Activated naive CD4-positive, alpha-beta T cell treated with Interleukin-2 at 50 U/mL for 16 hours (primary cell): ENCODE measurements at places on chromosomes 11 and 22.

DNA sequence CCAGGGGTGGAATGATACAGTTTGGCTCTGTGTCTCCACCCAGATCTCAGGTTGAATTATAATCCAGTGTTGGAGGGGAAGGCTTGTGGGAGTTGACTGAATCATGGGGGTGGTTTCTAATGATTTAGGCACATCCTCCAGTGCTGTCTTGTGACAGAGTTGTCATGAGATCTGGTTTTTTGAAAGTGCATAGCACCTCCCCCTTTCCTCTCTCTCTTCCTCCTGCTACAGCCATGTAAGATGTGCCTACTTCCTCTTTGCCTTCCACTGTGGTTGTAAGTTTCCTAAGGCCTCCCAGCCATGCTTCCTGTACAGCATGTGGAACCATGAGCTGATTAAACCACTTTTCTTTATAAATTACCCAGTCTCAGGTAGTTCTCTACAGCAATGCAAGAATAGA, 45.1 kb downstream of the THAP12 start:
- no peak for DNase-seq

GRCh38 chr11:118295815-118296454, 8.6 kb upstream of the CD3E start:
- DNase-seq = peak; percentile 53

GRCh38 chr22:32520612-32521011, 46.0 kb downstream of the FBXO7 start:
- no peak for DNase-seq

GRCh38 chr11:1178906-1179305, 21.2 kb downstream of the MUC5AC start:
- no peak for DNase-seq

- DNase-seq = no peak
Observed at GRCh38 chr22:43624144-43624998, 187.7 kb downstream of the EFCAB6 start.

- no peak for DNase-seq
Observed at GRCh38 chr11:69333149-69333710, 39.3 kb downstream of the MYEOV start.

DNA sequence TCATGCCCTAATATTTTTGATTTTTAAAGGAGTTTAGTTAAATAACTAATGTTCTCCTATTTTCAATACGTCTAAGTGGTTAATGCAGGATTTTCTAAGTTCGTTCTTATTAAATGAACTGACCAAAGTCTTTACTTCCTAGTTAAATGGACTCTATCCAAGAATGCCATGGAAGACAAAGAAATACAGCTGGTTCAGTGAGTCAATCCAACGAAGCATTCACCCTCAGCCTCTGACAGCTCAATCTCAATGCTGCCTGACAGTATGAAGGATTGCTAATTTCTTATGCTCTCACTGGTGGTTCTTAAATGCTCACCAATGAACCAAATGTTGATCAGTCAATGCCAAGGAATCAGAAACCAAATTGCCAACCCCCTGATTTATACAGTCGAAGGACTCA, 219.4 kb downstream of the CADM1 start:
- DNase-seq = no peak

- no peak for DNase-seq
Observed at GRCh38 chr11:60786811-60787567, 1.9 kb downstream of the MS4A10 start.

DNA sequence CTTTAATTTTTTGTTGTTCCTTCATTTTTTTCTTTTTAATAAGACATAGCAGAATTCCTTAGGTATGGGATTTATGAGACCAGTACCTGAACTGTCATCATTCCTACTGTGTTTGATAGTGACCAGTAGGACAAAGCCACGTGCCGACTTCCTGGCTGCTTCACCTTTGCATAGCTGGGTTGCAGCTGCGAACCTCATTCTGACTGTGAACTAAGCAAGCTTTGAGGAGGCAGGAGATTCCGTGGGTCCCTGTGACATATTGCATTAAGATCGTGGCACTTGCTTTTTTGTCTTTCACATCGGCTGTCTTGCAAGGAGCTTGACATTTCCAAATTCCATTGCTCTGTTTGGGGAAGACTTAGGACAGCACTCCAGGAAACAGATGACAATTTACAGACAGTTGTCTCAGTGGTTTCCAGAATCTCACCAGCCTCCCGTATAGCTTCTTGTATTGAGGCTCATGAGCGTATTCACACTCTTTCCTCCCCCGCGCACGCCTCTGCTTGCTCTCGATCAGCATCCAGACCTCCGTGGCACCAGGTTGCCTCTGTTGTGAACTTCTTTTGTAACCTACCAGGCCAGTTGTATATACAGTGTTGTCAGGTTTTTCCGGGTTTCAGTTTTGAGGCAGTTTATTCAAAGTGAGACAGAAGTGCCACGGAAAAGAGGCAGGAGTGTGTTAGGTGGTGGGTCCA, 101.7 kb downstream of the CWC15 start:
- no peak for DNase-seq

- DNase-seq = no peak
Observed at GRCh38 chr22:48492366-48493320, 1335.0 kb downstream of the BRD1 start.

DNA sequence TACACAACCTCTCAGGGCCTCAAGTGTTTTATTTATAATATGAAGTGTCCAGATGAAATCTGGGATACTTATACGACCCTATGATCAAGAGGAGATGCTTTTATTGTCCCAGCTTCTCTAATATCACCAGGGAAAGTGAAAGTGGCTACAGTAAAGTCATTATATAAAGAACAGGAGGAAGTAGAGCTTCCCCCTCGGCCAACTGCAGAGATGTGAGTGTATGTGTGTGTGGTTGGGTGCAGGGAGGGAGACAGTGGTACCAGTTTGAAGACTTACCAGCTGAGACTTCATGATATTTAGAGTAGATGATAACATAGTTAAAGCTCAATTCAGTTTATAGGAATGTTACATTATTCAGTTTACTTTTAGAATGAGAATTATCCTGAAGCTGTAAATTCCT, 373.6 kb upstream of the DDI1 start:
- no peak for DNase-seq

- no peak for DNase-seq
Observed at GRCh38 chr11:1494650-1495049, 8.1 kb upstream of the MOB2 start.

DNA sequence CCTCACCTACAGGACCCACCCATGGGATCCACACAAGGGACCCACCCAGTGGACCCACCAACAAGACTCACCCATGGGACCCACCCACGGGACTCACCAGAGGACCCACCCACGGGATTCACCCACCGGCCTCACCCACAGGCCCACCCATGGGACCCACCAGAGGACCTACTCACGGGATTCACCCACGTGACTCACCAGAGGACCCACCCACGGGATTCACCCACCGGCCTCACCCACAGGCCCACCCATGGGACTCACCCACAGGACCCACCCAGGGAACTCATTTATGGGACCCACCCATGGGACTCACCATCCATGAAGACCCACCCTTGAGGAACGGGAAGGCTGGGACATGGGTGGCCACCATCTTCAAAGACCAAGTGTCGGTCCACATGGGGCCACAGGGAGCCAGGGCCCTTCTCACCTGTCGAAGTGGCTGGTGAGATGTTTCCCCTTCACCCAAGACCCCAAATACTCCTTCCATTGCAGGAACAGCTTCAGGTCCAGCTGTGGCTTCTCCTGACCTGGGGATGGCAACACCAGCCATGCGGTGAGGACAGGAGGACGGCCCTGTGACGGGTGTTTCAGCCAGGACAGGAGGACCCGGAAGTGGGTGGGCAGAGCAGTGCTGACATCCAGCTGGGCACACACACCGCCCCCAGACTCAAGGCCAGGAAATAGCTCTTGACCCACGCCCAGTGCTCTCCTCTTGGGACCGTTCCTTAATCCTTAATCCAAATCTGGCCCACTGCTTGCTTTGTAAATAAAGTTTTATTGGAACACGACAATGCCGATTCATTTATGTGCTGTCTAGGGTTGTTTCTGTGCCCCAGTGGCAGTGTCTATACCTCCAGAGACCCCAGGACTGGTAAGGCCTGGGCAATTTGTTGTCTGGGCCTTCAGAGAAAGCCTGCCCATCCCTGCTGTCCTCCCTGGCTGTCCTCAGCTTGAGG, 1005.1 kb downstream of the BRD1 start:
- DNase-seq = no peak

DNA sequence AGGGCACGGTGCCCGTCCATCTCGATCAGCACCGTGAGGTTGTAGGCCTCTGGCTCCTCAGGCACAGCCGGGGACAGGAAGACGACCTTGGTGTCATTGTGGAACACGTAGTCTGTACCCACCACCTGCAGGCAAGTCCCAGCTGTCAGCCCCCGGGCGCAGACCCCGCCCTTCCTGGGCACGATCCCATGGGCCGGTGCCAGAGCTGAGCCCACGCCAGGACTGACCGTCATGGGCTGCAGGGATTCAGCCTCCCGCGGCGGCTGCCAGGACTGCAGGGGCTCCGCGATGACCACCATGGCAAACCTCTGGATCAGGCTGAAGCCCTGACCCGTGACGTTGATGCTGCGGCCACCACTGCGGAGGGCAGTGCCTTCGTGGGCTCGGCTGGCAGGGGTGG, 11.8 kb upstream of the MAPK11 start:
- no peak for DNase-seq

- no peak for DNase-seq
Observed at GRCh38 chr22:42892571-42893316, 35.7 kb upstream of the ARFGAP3 start.

- no peak for DNase-seq
Observed at GRCh38 chr11:126172596-126173038, 38.8 kb downstream of the RPUSD4 start.

DNA sequence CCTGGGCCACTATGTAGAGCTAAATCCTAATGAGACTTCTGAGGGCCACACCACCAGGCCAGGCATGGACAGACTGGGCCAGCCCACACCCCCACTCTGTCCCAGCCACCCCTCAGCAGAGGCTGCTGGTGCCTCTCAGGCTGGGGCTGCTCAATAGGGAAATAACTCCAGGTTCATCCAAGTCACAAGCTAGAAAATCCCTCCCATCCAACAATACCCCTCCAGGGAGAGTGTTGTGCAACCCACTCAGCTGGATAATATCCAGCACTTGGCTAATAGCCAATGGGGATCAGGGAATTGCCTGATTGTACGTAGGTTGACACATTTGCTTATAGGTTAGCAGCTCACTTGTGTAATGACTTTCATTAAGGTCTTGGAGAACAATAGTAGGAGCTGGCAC, 64.1 kb upstream of the WNT11 start:
- DNase-seq = no peak

GRCh38 chr11:92477686-92478085, 253.1 kb downstream of the FAT3 start:
- no peak for DNase-seq

DNA sequence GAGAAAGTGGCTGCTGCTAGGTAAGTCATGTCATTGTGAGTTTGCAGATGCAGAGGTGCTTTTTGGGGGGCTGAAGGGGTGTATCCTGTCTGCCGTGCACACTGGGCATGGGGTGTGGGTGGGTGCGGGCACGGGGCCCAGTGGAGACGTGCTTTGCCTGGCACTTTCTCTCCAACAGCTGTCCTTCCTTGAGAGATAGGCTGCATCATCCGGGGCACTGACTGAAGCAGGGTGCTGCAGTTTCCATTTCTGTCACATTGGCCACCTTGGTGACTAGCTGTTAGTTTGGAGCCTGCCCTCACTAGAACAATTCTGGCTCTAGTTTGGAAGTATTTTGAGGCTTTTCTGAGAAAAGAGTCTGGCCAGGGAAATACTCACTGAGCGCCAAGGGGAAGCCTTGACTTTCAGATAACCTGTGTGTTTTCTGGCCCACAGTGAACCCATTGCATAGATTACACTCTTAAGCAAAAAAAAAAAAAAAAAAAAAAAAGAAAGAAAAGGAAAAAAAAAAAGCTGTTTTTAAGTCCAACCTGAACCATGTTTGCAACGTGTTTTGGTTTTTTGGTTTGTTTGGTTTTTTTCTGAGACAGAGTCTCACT, 219.2 kb downstream of the NAV2 start:
- DNase-seq = no peak

DNA sequence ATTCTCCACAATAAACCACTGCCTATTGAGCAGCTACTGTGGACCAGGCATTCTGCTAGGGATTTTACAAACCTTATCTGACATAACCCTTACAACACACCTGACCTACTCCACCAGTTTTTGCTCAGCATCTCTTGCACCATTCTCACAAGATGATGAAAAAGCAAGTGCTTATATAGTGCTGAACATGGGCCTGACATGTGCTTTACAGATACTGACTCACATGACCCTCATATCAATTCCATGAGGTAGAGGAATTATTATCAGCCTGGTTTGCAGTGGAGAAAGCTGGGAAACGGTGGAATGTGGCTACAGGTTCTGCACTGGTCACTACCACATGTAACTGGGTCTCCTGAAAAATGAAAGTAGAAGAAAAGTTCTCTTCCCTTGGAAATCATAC, 37.5 kb upstream of the PANX1 start:
- DNase-seq = no peak

DNA sequence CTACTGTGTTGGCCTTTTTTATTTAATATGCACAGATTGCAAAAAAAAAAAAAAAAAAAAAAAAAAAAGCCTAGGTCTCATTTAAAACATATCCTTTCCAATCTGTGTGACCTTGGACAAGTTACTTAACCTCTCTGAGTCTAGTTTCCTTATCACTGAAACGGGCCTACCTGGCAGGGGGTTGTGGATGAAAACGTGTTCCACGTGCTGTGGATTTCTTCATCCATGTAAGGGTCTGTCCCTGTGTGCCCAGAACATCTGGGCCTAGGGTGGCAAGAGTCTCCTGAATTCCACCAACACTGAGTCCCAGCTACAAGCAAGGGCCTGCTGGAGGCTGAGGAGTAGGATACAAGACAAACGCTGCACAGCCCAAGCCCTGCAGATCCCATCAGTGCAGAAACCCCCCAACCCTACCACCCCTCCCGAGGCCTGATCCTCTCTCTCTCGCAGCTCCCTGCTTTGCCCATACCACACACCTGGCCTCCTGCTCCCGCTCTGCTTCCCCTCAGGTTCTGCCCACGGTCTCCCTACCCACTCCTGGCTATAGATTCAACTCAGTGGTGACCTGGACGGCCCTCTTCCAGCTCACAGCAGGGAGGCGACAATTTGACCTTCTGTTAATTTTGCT, 4.7 kb upstream of the GNAZ start:
- DNase-seq = no peak

DNA sequence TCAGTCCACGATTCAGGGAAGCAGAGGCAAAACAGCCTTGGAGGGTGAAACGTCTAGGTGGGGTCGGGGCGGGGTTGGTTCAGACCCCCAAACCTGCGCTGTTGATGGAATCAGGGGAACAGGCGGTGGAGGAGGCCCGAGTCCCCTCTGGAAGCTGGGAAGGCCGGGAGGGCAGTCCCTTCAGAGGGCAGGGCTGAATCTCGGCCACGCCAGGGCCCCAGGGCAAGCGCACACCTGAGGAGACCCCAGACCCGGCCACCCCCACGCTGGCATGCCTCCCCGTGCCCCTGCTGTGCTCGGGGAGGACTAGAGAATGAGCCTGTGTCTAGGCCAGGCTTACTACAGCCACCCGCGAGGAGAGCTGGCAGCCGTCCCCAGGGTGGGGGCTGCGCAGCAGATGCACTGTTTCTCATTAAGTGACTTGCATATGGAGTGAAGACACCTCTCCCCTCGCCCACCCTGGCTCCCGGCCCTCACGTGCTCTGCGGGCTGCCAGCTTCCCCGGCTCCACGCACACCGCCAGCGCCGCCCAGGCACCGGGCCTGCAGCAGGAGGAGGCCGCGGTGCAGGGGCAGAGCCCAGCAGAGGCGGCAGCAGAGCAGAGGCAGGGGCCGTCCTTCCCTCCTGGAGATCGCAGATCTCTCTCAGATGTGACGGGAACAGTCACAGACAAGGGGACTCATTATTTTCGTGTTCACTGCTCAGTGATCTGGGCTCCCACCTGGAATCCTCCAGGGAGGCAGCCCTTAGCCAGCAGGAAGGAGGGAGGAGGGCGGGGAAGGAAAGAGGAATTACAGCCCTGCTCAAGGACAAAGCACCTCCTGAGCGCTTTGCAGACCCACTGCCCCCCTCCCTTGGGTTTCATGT, 47.1 kb upstream of the OPCML start:
- DNase-seq = no peak
